ENCODE measurements at places on chromosomes 4 and X.

GRCh38 chr4:151422854-151423253 lies 13.9 kb downstream of the FHIP1A start:
- DNase-seq: no peak

DNA sequence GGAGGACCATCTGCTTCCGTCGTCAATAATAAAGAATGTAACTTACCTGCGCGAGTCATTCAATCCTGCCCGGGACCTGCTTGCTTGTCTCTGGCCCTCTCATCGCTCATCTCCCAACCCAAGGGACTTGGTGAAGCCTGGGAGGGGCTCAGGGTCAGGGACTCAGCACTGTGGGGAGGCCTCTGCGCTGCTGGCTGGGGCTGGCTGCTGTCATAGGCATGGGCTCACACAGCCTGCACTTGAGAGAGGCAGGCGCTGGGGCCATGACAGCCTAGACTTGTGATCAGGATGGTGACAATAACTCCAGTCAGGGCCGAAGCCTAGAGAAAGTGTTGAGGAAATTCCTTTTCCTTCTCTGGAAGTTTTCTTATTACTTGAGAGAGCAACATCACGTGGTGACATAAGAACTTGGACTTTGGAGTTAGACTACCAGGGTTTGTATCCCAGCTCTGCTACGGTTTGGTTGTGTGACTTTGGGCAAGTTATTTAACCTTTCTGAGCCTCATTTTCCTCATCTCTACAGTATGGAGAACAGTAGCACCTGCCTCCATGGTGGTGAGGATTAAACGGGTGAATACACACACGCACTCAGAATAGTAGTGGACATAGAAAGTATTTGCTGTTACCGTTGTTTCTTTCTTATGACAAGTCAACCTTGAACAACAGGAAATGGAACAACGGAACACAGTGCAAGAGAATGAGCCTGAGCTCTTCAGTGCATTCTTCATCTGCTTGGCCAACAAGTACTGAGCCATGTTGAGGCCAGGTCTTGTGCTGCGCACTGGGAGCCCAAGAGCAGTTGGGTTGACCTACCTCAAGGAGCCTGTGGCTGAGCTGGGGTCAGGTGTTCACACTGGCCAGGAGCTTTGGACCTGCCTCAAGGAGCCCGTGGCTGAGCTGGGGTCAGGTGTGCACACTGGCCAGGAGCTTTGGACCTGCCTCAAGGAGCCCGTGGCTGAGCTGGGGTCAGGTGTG lies 60.5 kb downstream of the TBC1D14 start:
- no peak for DNase-seq

GRCh38 chr4:126495163-126495752 lies 1137.5 kb upstream of the INTU start:
- peak; percentile 33 for DNase-seq

- DNase-seq: no peak
These were observed 98.2 kb upstream of the PRKX start for GRCh38 chrX:3811331-3812311.

GRCh38 chr4:87165892-87166291 lies 54.5 kb downstream of the KLHL8 start:
- DNase-seq: no peak

GRCh38 chrX:104435249-104435648 lies 130.8 kb upstream of the IL1RAPL2 start:
- DNase-seq: no peak

GRCh38 chr4:129213692-129214091 lies 117.7 kb downstream of the C4orf33 start:
- no peak for DNase-seq

GRCh38 chr4:148330161-148330560 lies 112.1 kb downstream of the NR3C2 start:
- DNase-seq: no peak

DNA sequence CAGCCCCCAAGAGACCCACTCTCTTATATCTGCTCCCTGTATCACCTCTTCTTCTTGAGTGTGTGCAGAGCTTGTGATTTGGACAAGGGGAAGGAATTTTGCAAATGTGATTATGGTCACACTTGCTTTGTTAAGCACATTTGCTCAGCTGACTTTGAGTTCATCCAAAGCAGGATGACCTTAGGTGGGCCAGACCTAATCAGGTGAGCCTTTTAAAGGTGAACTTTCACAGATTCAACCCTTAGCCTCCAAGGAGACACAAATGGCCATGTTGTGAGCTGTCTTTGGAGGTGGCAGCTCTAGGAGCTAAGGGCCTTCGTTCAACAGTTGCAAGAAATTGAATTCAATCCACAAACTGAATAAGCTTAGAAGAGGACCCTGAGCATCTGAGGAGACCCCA lies 147.8 kb downstream of the DEFB131A start:
- no peak for DNase-seq
